ENCODE measurements at places on chromosomes 2 and 18.

- no peak for DNase-seq
Measured at GRCh38 chr18:49237031-49237430, 223.4 kb downstream of the DYM start.

- peak; percentile 38 for DNase-seq
Measured at GRCh38 chr18:46506974-46507586, 149.9 kb downstream of the LOXHD1 start.

DNA sequence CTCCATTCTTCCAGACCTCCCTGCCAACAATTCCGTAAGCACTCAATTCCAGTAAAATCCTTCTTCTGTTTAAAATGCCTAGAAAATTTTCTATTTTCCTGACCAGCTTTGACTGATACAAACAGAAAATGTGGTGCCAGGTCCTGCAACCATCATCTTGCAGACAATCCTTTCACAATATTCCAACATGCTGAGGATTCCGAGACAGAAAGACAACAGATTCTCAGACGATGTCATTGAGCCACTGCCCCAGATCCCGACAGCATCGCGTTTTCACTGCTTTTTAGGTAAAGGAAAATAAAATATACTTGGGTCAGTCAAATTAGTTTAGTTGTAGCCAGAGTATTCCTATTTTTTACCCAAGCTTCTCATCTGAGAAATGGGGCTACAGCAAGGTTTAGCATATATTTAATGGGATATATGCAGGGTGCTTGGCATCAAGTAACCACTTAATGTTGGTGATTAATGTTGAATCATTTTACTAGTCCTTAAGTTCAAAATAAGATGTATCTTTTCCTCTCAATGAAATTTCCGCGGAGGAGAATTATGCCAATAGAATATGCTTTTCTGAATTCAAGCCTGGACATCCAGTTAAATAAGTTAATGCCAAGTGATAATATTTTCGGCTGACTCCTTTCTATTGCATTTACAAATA, 866.6 kb downstream of the SLC4A3 start:
- no peak for DNase-seq

- DNase-seq = no peak
Measured at GRCh38 chr2:176818617-176819016, 394.0 kb upstream of the HNRNPA3 start.

GRCh38 chr2:199395311-199395710, 62.4 kb downstream of the SATB2 start:
- no peak for DNase-seq

DNA sequence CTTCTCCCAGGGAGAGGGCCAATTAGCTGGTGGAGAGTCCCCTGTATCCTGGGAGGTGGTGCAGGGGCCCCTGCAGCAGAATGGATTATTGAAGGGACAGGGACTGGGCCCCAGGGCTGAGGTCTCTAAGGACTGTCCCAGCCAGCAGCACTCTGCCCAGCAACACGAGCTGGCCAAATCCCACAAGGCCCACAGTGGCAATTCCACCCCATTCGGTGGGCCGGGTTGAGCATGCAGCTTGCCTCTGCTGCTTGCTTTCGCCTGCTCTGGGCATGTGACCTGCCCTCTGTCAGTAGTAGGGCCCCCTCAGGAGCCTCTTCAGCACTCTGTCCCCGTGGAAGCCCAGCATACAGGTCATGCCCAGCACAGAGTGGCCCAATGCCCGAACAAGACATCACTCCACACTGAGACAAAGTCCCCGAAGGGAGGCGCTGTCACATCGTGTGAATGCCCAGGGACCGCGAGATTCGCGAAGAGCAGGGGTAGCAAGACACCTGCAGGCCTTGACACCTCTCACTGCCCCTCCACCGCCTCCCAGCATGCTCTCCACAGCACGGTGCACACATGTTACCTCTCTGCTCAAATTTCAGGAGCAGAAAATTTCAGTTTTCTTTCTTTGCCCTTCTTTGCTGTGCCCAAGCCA, 65.4 kb downstream of the CRACDL start:
- no peak for DNase-seq

- no peak for DNase-seq
Measured at GRCh38 chr2:10329580-10329879, 26.8 kb downstream of the HPCAL1 start.

GRCh38 chr2:217987391-217987790, 15.4 kb downstream of the TNS1 start:
- no peak for DNase-seq

DNA sequence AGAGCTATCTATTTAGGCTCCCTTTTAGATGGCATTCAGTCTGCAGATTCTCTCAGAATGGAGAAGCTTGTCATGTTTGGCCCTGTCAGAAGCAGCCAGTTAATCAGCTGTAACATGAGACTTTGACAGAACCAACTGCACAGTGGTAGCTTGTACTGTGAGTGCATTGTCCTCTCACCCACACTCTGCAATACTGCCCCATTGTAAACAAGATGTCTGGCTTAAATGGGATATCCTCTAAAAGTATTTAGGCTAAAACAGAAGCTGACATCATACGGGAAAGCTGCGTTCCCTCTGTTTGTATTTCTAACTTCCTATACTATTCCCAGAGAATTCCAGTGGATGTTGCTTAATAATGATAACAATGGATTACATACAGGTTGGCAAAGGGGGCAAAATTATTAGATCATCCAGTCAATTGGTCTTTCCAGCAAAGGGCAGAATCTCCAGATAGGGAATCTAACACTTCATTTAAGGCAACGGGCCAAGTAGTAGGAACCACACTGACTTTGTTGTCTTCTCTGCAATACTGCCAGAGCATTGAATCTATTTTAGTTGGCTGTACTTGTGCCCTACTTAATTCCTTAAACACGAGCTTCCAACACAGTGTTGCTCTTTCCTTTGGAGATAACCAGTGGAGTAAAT, 15.4 kb upstream of the STAT4 start:
- no peak for DNase-seq

GRCh38 chr2:107747964-107748583, 78.6 kb upstream of the RGPD4 start:
- DNase-seq = no peak

DNA sequence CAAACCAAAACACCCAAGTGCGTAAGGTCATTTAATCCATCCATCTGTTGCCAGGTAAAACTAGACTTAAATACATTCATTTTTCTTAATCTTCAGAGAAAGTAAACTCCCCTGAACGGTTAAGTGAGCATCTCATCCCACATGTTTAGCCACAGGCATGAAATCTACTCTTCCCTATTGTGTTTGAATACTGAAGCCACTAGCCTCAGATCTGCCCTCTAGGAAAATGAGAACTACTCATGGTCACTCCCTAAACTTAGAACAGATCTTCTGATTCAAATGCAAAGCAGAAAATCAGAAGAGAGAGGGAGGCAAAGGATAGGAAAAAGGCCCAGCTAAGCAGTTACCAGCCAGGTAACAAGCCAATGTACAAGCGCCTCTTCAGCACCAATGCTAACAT, 7.1 kb downstream of the TMEM247 start:
- no peak for DNase-seq

- no peak for DNase-seq
Measured at GRCh38 chr2:199779589-199779988, 71.4 kb downstream of the FTCDNL1 start.

GRCh38 chr2:203804764-203805485, 62.6 kb upstream of the CTLA4 start:
- no peak for DNase-seq

GRCh38 chr2:43171789-43172188, 54.6 kb downstream of the ZFP36L2 start:
- DNase-seq = no peak

DNA sequence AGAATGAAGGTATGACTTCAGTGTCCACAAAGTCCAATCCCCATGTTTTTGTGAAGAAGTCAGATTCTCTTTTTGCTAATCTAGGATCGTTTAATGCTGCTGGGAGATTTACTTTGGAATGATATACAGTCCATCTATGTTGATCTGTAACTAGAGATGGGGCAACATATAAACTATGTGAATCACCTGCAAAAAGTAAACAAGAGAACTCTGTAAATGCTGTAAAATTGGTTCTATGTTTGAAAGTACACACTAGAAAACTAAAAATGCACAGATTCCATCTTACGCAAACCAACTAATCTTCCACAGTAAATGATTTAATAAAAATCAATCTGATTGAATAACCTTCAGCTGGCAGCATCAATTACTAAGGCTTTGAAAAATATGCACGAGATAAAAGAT, 37.5 kb downstream of the VPS54 start:
- DNase-seq = no peak

GRCh38 chr2:130754811-130755210, 529 bp upstream of the AMER3 start:
- DNase-seq = no peak

GRCh38 chr2:19416784-19417684, 58.6 kb upstream of the OSR1 start:
- DNase-seq = no peak

DNA sequence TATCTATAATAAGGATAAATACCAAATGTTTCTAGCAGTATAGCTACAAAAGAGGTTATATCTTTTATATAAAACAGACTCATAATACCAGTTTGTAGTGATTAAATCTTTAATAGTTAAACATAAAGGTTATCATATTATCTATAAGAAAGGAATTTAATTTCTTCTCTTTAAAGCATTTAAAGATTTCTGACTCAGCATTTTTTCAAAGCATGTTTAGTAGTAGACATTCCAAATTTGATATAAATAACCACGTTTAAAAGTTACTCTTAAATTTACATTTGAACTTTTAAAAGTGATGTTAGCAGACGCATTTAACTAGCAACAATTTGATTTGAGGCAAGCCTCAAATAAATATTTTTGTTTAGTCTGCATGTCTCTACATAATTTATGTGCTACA, 1508.0 kb upstream of the NXPH2 start:
- no peak for DNase-seq

- no peak for DNase-seq
Measured at GRCh38 chr18:13617826-13618515, 108.4 kb downstream of the FAM210A start.

- DNase-seq = no peak
Measured at GRCh38 chr2:172763079-172763478, 27.4 kb downstream of the RAPGEF4 start.

DNA sequence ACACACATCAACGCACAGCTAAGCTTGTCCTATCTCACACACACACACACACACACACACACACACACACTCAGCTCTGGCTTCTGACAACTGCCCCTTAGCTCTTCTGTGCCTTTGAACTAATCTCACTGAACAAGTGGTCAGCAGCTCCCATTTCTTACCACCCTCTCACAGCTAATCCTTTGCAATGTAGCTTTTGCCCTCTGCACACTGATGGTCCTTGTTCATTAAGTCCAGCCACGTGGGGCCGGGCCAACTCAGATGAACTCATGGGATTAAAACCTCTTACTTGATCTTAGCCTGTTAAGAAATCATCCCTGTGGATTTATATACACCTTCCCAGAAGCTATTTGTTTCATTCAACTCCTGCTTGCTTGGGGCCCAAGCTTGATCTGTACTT, 36.6 kb downstream of the DPYSL5 start:
- no peak for DNase-seq

DNA sequence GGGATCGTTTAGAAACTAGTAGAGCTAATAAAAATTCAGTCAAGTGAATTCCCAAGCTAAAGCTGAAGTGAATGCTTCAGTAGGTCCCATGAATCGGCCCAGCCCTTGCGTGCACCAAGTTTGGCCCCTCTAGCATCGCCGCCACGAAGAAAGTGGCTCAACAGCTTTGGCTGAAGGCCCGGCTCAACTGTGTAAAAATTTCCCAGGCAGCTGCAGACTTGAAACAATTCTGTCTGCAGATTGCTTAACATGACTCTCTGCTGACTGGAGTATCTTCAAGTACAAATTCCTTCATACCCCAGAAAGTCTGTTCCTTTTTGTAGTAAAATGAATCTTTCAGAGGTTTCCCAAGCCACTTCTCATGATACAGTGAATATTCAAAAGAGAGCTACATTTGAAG, 32.7 kb downstream of the ALMS1 start:
- no peak for DNase-seq

DNA sequence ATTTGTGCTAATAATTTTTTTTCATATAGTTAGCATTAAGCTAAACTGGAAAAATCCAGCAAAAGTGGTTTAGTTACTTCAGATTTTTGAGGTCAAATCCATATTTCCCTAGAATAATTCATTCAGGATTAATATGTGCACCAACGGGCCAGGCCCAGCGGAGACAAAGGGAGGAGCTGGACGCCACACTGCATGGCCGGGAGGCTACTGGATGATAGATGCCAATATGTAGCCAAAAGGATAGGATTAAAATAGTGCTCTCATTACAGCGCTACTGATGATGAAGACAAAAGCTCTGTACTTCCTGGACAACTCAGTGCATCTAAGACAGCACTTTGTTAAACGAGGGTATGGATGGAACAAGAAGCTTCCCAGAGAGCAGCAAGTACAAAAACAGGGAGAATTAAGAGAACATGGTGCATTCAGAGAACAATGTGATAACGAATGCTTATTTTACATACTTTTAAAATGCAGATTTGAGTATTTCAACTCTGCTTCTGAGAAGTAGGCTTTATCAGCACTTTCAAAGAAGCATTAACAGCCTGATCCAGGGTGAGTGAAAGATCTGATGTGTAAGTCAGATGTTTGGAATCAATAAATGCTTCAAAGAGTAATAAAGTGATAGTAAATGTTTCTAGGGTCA, 39.8 kb downstream of the PPP4R1 start:
- DNase-seq = no peak

- DNase-seq = no peak
Measured at GRCh38 chr2:54741250-54741649, 17.8 kb downstream of the EML6 start.

GRCh38 chr2:198763793-198764192, 693.9 kb downstream of the SATB2 start:
- no peak for DNase-seq

DNA sequence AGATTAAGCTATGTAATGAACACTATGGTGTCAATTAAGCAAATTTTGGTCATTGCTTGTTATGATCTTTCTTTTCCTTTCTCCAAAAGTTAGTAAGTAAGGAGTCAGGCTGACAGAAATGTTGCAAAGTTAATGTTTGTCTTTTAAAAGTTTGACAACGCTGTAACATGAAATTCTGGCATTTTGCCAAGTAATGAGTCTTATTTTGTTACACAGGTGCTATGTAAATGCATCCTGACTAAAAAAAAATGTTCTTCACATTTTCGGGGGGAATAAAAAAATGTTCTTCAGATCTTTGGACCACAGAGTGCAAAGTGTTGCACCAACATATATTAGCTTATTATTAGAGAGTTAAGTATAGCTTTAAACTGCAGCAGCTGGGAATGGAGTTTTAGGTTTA, 54.8 kb upstream of the PROKR1 start:
- no peak for DNase-seq

- no peak for DNase-seq
Measured at GRCh38 chr2:6780765-6781274, 84.9 kb downstream of the CMPK2 start.

DNA sequence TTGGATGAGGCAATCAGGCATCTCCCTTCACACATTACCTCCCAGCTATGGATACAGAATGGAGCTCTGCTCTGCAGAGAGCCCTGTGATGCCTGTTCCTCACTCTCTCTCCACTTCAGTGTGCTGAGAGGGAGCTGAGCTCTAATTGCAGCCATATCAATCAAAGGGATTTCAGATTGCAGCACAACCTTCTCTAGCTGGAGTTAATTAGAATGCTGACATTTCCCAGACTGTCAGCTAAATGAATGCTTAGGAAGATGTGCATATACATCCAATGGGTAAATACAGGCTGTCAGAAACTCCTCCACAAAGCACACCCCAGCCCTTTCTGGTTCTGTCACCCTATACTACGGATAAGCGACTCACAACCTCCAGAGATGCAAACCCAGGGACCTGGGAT, 402.6 kb downstream of the EIPR1 start:
- no peak for DNase-seq

All from T47D (cell line).